ENCODE measurements at places on chromosomes 3 and 15.

- no peak for DNase-seq
Observed at GRCh38 chr3:143241481-143241951, 121.9 kb downstream of the CHST2 start.

DNA sequence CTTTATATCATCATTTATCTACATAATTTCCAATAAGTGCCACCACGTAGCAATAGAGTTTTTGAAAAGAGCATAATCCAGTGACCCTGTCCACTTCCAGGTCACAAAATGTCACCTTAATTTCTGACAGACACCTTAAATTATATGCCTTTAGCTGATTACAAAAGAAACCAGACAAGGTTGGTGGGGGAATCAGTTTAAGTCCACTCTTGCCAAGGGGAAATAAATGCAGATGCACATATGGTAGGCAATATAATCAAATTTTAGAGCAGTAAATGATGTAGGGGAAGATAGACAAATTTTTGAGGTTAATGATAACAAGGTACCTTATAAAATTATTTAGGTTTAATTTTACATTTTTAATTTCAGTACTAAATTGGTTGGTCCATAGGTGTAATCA, 253.5 kb downstream of the ZIC1 start:
- DNase-seq: no peak

GRCh38 chr15:64911311-64912186, at the start of gene ANKDD1A:
Gene ANKDD1A, plus strand, starts transcription at chr15:64911902. Its CDS starts 29 bp downstream, at chr15:64911931.
- no peak for DNase-seq

- DNase-seq: no peak
Observed at GRCh38 chr3:108381529-108382140, 85.3 kb downstream of the HHLA2 start.

GRCh38 chr15:47470983-47471382, 246.3 kb upstream of the SEMA6D start:
- no peak for DNase-seq

DNA sequence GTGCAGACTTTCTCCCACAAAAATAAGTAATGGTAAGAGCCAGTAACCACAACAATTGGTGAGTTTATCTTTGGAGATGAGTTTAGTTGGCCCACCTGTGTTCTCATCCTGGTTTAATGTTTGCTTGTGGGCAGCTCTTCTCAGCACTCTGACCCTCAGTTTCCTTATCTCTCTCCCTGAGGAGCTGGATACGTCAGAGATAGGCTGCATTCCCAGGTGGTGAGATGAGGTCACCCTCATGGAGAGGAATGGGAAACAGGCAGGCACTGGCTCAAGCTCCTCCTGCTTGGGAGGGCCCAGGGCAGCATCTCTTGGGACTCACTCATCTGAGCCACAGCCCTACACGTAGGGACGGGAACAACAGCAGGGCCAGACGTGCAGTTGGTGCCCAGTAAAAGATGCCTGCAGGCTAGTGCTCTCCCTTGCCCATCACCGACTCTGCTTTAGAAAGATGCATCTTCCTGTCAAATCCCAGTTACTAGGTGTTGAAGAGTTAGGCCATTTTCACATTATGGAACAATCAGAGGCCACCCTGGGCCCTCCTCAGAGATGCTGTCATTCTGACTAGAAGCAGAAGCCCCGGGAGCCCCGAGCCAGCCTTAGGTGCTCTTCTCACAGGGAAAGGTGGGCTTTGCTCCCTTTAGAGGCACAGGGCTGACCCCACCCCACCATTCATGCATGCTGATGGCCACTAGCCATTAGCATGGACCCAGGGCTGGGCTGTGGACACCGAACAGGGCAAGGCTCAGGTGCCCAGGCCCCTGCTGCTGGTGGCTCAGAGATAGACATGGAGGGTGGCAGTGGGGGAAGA, 59.7 kb downstream of the GRIP2 start:
- no peak for DNase-seq

DNA sequence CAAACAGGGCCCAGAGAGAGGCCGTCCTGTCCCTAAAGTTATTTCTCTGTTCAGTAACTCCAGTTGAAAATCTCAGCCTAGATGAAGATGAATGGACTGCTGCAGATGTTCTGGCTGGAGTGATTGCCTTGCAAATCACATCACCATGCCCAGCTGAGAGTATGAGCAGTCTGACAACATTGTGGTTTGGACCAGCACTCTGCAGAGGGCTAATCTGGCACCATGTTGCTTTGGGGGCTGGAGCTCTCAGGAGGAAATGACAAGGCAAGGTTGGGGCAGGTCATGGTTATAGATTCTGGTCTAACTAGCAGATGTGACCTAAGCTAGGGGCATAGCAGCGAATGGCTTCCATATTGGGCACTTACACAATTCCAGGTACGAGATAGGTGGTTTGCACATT, 314.2 kb downstream of the CLSTN2 start:
- no peak for DNase-seq

- no peak for DNase-seq
Observed at GRCh38 chr15:61794276-61794675, 266.0 kb downstream of the VPS13C start.

All from stimulated activated CD8-positive, alpha-beta memory T cell treated with anti-CD3 and anti-CD28 coated beads, Interleukin-4, amount 100 ng/mL, for 4 hours (primary cell).